Stimulated activated CD8-positive, alpha-beta memory T cell treated with anti-CD3 and anti-CD28 coated beads, Interleukin-2, amount 100 ng/mL, for 1 hour (primary cell): ENCODE measurements at places on chromosomes 1 and 21.

- no peak for DNase-seq
Measured at GRCh38 chr1:15932612-15933011, 43.3 kb downstream of the ZBTB17 start.

- no peak for DNase-seq
Measured at GRCh38 chr1:41977326-41977725, 58.6 kb upstream of the HIVEP3 start.

DNA sequence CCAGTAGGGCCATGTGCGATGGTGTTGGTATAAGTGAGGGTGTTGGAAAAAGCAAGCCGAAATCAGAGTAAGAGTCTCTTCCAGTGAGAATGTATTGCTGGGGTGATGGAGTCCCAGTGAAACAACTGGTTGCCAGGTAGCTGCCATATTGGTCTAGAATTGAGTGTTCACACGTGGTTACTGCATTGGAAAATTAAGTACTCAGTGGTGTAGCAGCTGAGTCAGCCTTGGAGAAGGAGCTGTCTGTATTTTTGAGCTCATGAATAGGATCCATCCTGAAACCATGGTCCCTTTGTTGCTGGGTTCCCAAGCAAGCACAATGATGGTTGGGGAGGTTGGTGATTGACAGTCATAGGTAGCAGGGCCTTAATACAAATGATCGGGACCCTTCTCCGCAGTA is 235.3 kb downstream of the DYRK1A start:
- no peak for DNase-seq

- DNase-seq: no peak
Measured at GRCh38 chr1:178034676-178035075, 59.2 kb upstream of the RASAL2 start.

- DNase-seq: no peak
Measured at GRCh38 chr1:4003846-4004505, 103.9 kb upstream of the C1orf174 start.

GRCh38 chr1:1420654-1421141 is 378 bp downstream of the ANKRD65 start:
- DNase-seq: no peak

GRCh38 chr1:41360074-41360785 is 1.0 kb upstream of the FOXO6 start:
- no peak for DNase-seq

DNA sequence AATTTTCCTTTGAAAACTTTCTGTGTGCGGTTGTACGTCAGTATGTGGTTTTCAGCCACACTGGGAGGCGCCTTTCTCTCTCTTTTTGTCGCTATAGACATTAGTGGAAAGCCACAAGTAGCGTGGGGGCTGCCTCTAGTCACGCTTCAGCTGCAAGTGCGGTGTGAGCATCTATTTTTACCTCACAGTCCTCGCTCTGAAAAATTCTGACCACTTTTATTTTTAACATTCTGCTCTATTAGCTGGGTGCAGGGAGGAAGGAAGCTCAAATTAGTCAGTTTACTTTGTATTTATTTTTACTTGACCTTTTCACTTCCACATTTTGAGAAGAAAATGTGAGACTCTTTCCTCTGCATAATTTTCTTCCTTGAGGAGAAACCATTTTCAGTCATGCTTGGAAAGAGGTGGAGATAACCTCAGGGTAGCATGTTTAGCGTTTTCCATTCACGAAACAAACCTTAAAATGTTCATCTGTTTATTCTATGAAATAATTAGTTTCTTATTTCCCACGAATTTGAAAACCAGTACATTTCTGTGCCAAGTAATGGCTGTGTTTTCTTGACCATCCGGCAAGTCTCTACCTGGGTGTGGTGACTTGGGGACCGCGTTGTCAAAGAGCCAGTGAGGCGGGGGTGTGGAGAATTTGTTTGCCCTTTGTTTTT is 35.6 kb downstream of the ADARB1 start:
- DNase-seq: no peak

- no peak for DNase-seq
Measured at GRCh38 chr1:60273185-60273584, 199.6 kb upstream of the C1orf87 start.

- DNase-seq: no peak
Measured at GRCh38 chr1:21468599-21468998, 28.7 kb downstream of the NBPF3 start.

DNA sequence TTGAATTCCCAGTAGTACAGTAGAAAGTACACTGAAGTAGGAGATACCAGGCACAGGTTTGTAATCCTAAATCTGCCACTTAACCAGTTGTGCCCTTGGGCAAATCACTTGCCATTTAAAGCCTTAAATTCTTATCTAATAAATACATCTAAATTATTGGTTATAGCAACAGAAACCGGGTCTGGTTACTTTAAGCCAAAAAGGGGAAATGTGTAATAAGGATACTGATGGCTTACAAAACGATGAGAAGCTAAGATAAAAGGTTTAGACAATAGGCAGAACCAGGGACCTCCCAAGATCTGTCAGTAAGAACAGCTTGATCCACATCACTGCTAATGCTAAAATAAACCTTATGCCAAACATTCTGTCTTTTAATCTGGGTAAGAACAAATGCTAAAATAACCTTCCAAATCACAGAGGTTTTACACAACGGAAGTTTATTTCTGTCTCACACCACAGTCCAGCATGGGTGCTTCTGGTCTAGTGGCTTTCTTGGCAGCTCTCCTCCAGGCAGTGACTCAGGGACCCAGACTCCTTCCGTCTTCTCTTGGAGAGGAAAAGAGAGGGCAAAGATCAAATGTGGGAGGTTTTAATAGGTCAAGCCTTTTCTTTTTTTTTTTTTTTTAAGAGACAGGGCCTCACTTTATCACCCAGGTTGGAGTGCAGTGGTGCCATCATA is 16.5 kb upstream of the ZMYM1 start:
- DNase-seq: no peak

GRCh38 chr1:172885411-172885810 is 165.3 kb downstream of the TNFSF18 start:
- no peak for DNase-seq

GRCh38 chr1:94061513-94062443 is 59.2 kb downstream of the ABCA4 start:
- DNase-seq: no peak

- no peak for DNase-seq
Measured at GRCh38 chr1:229300099-229300757, 29.3 kb downstream of the RAB4A start.

- DNase-seq: no peak
Measured at GRCh38 chr1:52332411-52332810, 33.6 kb downstream of the CC2D1B start.

- no peak for DNase-seq
Measured at GRCh38 chr1:171403393-171403792, 81.9 kb upstream of the PRRC2C start.

GRCh38 chr1:41976671-41977070 is 57.9 kb upstream of the HIVEP3 start:
- no peak for DNase-seq

- no peak for DNase-seq
Measured at GRCh38 chr1:235864931-235865525, 1.7 kb downstream of the LYST start.

- no peak for DNase-seq
Measured at GRCh38 chr1:7292714-7293419, 478.2 kb upstream of the VAMP3 start.

DNA sequence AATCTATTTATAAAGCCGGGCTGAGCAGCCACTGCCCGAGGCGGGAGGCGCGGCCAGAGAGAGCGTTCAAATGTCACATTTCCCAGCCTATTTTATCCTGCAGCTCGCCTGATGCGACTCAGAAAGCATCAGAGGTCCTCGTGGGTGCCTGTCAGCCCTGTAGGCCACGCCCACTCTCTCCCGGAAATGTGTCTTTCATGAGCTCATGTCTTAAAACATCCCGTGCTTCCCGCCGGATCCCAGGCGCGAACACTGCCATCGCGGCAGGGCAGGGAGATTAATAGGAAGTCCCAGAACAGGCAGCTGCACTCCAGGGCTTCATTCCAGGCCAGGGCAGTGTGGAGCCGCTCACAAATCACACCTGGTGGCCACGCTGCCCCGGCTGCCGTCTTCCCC is 117.5 kb downstream of the PRDM16 start:
- no peak for DNase-seq

- DNase-seq: no peak
Measured at GRCh38 chr21:45401054-45401518, 3.9 kb upstream of the COL18A1 start.

GRCh38 chr1:101295209-101295608 is 58.4 kb downstream of the S1PR1 start:
- DNase-seq: no peak
